Hair follicle dermal papilla cell (primary cell): ENCODE measurements at places on chromosomes 5 and 9. TPM values are rescaled to one million over a fixed set of nuclear protein-coding genes. Genes with fewer than 3 reads are reported as not detected.

NEUROG1 gene
- total RNA-seq, result not detected in 2 replicates

ALDOB gene
- total RNA-seq, result not detected in 2 replicates

NUDT2 gene
- total RNA-seq, result 24.0 and 26.6 TPM in 2 replicates

ZNG1F gene
- 2.8 and 7.2 TPM in 2 replicates for total RNA-seq

CKMT2 gene
- not detected in 2 replicates for total RNA-seq

ADAMTS19 gene
- under 0.01 TPM in 2 replicates for total RNA-seq

F12 gene
- total RNA-seq, result 0.12 TPM in 1 of 2 replicates, not detected in the other

UBTD2 gene
- total RNA-seq, result 46.3 and 50.6 TPM in 2 replicates

IL3 gene
- not detected in 2 replicates for total RNA-seq

GBGT1 gene
- 5.8 and 7.2 TPM in 2 replicates for total RNA-seq

TAF11L10 gene
- not detected in 2 replicates for total RNA-seq

FOXD4L6 gene
- not detected in 2 replicates for total RNA-seq

HOMER1 gene
- 4.3 and 5.8 TPM in 2 replicates for total RNA-seq

NRARP gene
- total RNA-seq, result not detected in 2 replicates
